ENCODE measurements at places on chromosomes 12 and 14. TPM values are rescaled to one million over a fixed set of nuclear protein-coding genes. Genes with fewer than 3 reads are reported as not detected.

DNA sequence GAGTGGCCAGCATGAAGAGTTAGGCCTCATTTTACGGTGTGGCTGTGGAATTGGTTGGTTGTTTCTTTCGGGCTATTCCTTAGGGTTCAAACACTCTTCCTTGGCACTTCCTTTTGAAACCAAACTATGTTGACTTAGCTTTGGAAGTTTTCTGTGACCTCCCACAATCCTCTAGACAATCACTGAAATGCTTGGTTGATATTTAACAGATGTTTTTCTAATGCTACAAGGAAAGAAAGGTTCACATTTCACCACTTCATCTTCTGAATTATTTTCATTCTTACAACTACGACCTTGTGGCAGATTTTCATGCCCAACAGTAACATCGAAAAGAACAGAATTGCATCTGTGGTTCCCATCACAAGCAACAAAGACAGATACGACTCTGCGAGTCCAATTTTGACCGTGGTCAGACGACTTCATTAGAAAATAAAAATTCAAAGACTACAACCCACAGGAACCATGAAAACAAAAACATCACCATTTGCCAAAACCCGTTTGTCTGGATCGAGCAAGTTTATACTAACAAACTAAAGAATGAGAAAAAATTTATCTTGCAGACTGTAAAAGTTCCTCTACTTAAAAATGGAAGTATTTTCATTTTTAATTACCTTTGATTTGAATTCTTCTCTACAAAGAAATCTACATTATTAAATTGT, 16.9 kb downstream of the PRKAB1 start:
- no peaks in the 10 kb centered on the region for H3K27me3 ChIP-seq
- no peak overlapping the region for H3K27ac ChIP-seq
- H3K36me3 ChIP-seq = peaks cover 25% of the 10 kb centered on the region
- H3K4me3 ChIP-seq = no peak overlapping the region
- H3K4me1 ChIP-seq = peaks cover 15% of the 10 kb centered on the region
- no peak for DNase-seq

- DNase-seq = no peak
- H3K27ac ChIP-seq = no peak overlapping the region
- H3K4me1 ChIP-seq = no peaks in the 10 kb centered on the region
Measured at GRCh38 chr14:64954491-64955240, 12.1 kb upstream of the GPX2 start.

- no peak overlapping the region for H3K27ac ChIP-seq
- no peak for DNase-seq
- no peaks in the 10 kb centered on the region for H3K4me1 ChIP-seq
- no peaks in the 10 kb centered on the region for H3K36me3 ChIP-seq
- no peak overlapping the region for H3K4me3 ChIP-seq
Measured at GRCh38 chr14:83712418-83713129, 1817.4 kb upstream of the FLRT2 start.

- no peak for DNase-seq
- no peaks in the 10 kb centered on the region for H3K4me1 ChIP-seq
- no peaks in the 10 kb centered on the region for H3K36me3 ChIP-seq
- H3K27ac ChIP-seq = no peak overlapping the region
- H3K4me3 ChIP-seq = no peak overlapping the region
- no peaks in the 10 kb centered on the region for H3K27me3 ChIP-seq
Measured at GRCh38 chr14:99769123-99769522, 24.1 kb upstream of the EML1 start.

- H3K27me3 ChIP-seq = no peaks in the 10 kb centered on the region
- no peaks in the 10 kb centered on the region for H3K4me1 ChIP-seq
- H3K36me3 ChIP-seq = no peaks in the 10 kb centered on the region
- no peak for DNase-seq
- H3K4me3 ChIP-seq = no peak overlapping the region
Measured at GRCh38 chr14:62253911-62254310, 491.7 kb downstream of the SNAPC1 start.

- no peaks in the 10 kb centered on the region for H3K4me1 ChIP-seq
- H3K4me3 ChIP-seq = no peak overlapping the region
- no peaks in the 10 kb centered on the region for H3K36me3 ChIP-seq
Measured at GRCh38 chr12:125676366-125676765, 611.1 kb downstream of the AACS start.

DNA sequence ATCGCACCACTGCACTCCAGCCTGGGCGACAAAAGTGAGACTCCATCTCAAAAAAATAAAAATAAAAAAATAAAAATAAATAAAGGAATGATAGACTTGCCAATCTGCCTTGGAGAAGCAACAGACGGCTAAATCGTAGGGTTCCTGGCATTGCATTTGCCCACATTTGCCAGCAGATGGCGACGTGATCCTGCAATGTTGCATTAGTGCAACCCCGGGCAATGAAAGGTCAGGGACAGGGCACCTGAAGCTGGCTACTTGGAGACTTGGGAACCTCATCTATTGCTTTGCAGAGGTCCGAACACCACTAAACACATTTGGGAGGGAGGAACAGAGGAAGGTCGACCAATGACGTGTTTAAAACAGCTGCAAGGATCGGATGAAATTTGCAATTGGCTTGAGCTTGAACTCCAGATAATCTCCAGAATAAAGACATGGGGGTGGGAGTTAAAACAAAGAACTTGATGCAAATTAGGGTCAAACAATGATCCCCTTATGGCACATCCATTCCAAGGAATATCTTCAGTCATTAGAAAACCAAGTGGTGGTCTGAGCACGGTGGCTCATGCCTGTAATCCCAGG, 34.6 kb downstream of the SPRING1 start:
- no peaks in the 10 kb centered on the region for H3K27me3 ChIP-seq
- H3K27ac ChIP-seq = no peak overlapping the region
- H3K4me3 ChIP-seq = no peak overlapping the region
- no peaks in the 10 kb centered on the region for H3K36me3 ChIP-seq
- DNase-seq = peak; percentile 77

- no peak overlapping the region for H3K4me3 ChIP-seq
- H3K36me3 ChIP-seq = no peaks in the 10 kb centered on the region
- no peak overlapping the region for H3K27ac ChIP-seq
Measured at GRCh38 chr12:132520421-132521199, 30.7 kb downstream of the FBRSL1 start.

DNA sequence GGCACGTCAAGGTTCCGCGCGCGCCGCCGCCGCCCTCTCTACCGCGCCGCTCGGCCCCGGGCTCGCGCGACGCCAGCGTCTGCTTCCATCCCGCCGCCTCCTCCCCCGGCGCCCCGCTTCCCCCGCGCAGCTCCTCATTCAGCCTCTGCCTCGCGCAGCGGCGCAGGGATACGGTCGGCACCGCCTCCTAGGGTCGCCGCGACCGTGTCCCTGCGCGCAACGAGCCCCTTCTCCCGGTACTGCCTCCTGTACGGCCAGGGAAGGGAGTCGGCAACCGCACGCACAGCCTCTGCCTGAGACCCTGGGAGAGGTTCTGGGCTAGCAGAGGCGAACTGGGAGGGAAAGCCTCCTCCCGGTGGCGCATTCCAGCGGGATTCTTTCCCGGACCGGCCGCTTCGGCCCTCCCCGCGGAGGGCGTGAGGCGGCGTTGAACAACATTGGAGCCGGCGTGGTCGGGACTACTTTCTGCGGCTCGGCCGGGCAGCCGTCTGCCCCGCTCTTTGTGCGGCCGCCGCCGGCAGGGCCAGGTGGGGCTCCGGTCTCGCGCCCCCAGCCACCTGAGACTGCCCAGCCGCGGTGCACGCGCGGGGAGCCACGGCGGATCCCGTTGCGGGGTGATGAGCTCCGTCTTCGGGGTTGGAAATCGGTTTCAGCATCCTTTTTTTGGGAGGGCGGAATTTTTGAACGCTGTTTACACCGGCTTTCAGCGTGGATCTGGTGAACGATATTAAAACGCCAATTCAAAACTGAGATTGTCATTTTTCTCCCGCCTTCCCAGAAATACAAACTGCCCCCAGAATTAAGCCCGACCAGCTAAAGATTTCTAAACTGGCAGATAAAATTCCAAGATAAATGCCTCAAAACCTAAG, at the start of gene LRP6:
Gene LRP6, minus strand, starts transcription at position 172 of the 869 bp plus-strand sequence. CDS start 309 bp downstream, outside the sequence.
- H3K27ac ChIP-seq = peak within 1 kb of the TSS; percentile 100
- H3K27me3 ChIP-seq = no peaks in the 10 kb centered on the region
- H3K4me1 ChIP-seq = peaks cover 14% of the 10 kb centered on the region
- H3K4me3 ChIP-seq = peak within 1 kb of the TSS; percentile 78
- no peaks in the 10 kb centered on the region for H3K36me3 ChIP-seq

GRCh38 chr14:70525691-70526090, 9.1 kb downstream of the ADAM20 start:
- DNase-seq = no peak
- peaks cover 13% of the 10 kb centered on the region for H3K36me3 ChIP-seq
- H3K27ac ChIP-seq = no peak overlapping the region
- H3K27me3 ChIP-seq = no peaks in the 10 kb centered on the region
- no peaks in the 10 kb centered on the region for H3K4me1 ChIP-seq

GRCh38 chr14:49593016-49593415, 5.7 kb upstream of the LRR1 start:
- peaks cover 19% of the 10 kb centered on the region for H3K4me1 ChIP-seq
- no peaks in the 10 kb centered on the region for H3K27me3 ChIP-seq
- H3K36me3 ChIP-seq = no peaks in the 10 kb centered on the region
- DNase-seq = no peak

DNA sequence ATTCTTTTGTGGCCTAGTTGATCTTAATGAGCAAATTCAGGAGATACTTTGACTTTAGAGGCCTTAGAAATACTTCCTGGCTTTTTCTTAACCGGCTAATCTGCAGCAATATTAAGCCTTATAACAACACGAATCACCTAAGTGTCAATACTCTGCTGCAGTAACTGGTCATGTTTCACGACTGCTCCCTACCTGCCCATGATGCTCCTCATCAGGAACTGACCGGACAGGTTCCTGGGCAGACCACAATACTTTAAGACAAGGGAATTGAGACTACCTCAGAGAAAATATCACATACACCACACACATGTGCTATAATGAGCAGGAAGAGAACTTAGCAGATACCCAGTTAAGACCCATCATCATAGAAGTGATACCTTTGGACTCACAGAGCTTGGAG, 211.9 kb upstream of the BMP4 start:
- H3K4me3 ChIP-seq = no peak overlapping the region
- H3K27me3 ChIP-seq = no peaks in the 10 kb centered on the region
- no peaks in the 10 kb centered on the region for H3K4me1 ChIP-seq
- no peak overlapping the region for H3K27ac ChIP-seq

GRCh38 chr14:102389246-102389645, 26.5 kb downstream of the TECPR2 start:
- no peaks in the 10 kb centered on the region for H3K36me3 ChIP-seq
- peaks cover 7% of the 10 kb centered on the region for H3K4me1 ChIP-seq
- no peak overlapping the region for H3K4me3 ChIP-seq
- no peak for DNase-seq
- H3K27me3 ChIP-seq = no peaks in the 10 kb centered on the region

DNA sequence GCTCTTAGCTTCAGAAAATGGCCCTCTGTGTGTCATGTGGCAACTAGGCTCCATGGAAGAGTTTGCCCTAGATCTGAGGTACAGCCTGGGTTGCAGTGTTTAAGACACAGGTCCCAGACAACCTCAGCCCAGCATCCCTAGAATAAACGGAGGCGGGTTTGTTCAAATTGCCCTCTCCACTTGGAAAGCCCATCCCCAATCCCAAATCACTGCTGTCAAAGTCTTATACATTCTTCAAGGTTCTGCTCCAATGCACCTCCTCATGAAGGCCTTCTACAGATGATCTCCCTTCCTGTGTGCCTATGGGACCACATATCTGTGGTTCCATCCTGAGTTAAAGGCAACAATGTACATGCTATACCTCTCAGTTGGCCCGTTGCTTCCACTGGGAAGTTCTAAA, 289.8 kb downstream of the DPF3 start:
- H3K4me1 ChIP-seq = no peaks in the 10 kb centered on the region
- no peak for DNase-seq
- H3K27ac ChIP-seq = no peak overlapping the region
- H3K36me3 ChIP-seq = no peaks in the 10 kb centered on the region
- H3K4me3 ChIP-seq = no peak overlapping the region

DNA sequence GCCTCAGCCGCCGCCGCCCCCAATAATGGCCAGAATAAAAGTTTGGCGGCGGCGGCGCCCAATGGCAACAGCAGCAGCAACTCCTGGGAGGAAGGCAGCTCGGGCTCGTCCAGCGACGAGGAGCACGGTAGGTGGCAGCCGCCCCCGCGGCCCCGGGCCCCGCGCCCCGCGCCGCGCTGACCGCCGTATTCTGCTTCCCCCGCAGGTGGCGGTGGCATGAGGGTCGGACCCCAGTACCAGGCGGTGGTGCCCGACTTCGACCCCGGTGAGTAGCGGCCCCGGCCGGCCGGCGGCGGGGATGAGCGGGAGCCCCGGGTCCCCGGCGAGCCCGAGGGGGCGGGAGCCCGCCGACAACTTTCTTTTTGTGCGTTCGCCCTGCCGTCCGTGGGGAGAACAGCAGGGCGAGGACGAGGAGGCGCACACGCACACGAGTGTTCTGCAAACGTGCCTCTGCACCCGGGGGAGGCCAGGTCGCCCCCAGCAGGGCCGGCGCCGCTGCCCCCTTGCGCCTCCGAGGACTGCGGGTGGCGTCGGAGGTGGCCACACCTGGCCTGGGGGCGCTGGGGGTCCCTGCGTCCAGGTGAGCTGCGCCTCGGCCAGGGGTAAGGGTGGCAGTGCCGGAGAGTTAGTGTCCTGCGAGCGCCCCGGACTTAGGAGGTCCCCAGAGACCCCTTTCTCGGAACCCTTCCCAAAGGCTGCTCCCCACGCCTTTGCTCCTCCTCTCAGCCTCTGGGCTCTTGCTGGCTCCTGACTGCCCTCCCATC, 794 bp downstream of the RCOR1 start:
- H3K27me3 ChIP-seq = no peaks in the 10 kb centered on the region
- H3K36me3 ChIP-seq = no peaks in the 10 kb centered on the region
- H3K27ac ChIP-seq = peak overlapping the region; percentile 96
- DNase-seq = peak; percentile 84
- H3K4me3 ChIP-seq = peak overlapping the region; percentile 95
- peaks cover 14% of the 10 kb centered on the region for H3K4me1 ChIP-seq

DNA sequence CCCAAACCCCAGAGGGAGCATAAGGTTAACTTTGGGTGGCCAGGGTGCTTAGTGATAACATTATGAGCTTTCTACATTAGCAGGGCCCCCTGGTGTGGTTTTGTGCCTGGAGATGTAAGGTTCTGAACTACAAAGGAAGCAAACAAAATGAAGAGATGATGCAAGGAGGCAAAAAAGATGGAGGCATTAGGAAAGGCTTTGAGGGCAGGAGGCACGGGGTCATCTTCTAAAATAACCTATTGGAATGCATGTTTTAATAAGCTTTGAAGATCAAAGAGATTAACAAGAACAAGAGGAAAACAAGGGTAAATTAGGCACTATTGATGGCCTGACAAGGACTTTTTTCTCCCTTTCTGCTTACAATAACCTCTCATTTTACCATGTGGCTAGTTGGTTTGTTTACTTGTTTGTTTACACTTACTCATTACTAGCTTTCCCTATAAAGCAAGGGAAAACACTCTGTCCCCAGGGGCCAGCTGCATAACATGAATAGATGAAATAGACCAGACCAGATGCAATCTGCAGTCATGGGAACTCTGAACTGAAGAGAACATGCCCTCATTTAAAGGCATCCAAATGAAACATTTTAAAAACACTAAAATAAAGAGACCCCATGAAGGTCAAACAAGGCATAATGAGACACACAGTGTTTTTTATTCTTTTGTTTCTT, 390.3 kb downstream of the DIO2 start:
- H3K4me1 ChIP-seq = no peaks in the 10 kb centered on the region
- no peaks in the 10 kb centered on the region for H3K36me3 ChIP-seq
- H3K27me3 ChIP-seq = no peaks in the 10 kb centered on the region
- H3K4me3 ChIP-seq = no peak overlapping the region

Gene TTC6
- total RNA-seq = 7.9 TPM

Gene ETFBKMT
- 2.8 TPM for total RNA-seq

Gene SERPINA10
- not detected for total RNA-seq

Gene GYS2
- total RNA-seq = not detected

Gene ADCY6
- total RNA-seq = 42.9 TPM

Gene FSCB
- not detected for total RNA-seq

Gene PLBD2
- 41.0 TPM for total RNA-seq

Gene DPPA3
- total RNA-seq = not detected

Gene LALBA
- not detected for total RNA-seq

Gene RNASE3
- not detected for total RNA-seq

Gene RDH16
- total RNA-seq = 0.32 TPM
